ENCODE measurements at places on chromosomes 5 and 9.

DNA sequence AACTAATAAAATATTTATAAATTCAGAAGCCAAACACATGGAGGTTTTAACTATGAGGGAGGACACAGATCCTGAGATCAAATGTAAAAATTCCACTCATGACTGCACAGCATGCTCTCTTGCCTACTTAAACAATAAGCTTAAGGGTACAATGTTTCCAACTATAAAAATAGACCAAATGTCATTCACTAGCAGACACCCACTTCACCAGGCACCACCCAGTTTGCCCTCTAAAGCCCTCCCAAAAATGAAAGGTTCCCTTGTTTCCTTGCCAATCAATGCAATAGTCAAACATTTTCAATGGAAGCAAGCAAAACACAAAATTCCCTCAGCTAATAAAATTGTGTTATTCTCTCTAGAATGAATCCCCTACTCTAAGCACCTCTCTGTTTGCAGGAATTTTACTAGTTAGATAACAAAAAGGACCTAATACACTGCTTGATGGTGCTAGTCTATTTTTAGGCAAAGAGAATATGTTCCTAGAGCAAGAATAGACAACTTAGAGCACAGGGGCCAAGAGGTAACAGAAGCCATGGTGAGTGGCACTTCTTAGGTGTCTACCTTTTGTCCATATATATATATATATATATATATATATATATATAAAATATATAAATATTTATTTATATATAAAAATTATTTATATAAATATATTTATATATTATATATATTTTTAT is 135.3 kb downstream of the HOMER1 start:
- DNase-seq, result no peak

DNA sequence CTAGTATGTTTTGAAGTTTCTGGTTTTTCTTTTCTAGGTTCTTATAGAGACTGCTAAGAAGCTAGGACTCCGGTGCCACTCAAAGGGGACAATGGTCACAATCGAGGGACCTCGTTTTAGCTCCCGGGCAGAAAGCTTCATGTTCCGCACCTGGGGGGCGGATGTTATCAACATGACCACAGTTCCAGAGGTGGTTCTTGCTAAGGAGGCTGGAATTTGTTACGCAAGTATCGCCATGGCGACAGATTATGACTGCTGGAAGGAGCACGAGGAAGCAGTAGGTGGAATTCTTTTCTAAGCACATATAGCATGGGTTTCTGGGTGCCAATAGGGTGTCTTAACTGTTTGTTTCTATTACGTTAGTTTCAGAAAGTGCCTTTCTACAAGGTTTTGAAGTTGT is 52.2 kb downstream of the MTAP start:
- no peak for DNase-seq

GRCh38 chr5:167853421-167853820 is 438.0 kb upstream of the WWC1 start:
- no peak for DNase-seq

- no peak for DNase-seq
Observed at GRCh38 chr5:4740156-4740555, 400.0 kb upstream of the ADAMTS16 start.

DNA sequence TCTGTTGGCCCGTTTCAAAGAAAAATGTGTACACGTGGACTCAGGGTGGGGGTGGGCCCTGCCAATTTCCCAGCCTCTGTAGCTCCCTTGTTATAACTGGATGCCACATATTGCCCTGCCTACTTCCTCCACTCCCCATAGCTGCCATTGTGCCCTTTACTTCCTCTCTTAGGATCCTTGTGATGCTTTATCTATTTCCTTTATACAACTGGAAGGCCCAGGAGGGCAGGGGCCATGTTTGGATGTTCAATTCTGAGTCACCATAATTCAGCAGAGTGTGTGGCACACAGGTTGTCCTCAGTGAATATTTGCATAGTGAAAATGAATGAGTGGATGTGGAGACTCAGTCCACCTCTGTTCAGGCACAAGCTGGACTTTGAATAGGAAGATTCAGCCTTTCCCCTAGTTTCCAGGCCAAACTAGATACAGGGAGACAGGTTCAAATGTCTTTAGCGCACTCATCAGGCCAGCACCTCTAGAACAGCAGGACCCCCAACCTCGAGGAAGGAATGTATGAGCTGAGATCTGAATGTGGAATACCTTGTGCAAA is 10.6 kb upstream of the FEM1C start:
- DNase-seq, result no peak

GRCh38 chr9:128149951-128150593 is 819 bp downstream of the LCN2 start:
- DNase-seq, result no peak

DNA sequence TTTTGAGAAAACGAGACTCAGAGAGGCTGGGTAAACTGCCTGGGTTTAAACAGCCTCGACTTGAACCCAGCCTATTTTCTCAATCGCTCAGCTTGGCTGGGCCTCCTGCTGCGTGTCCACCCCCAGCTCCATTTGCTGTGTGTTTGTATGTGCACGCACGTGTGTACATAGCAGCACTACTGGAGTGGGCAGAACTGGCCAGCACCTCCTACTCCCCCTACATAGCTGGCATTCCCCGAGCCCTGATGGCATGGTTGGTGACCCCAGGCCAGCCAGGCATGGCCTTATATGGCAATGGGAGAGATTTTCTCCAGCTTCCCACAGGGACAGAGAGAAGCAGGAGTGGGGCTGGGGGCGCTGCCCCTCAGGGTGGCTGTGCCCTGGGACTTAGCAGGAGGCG is 4.1 kb downstream of the AIF1L start:
- no peak for DNase-seq

DNA sequence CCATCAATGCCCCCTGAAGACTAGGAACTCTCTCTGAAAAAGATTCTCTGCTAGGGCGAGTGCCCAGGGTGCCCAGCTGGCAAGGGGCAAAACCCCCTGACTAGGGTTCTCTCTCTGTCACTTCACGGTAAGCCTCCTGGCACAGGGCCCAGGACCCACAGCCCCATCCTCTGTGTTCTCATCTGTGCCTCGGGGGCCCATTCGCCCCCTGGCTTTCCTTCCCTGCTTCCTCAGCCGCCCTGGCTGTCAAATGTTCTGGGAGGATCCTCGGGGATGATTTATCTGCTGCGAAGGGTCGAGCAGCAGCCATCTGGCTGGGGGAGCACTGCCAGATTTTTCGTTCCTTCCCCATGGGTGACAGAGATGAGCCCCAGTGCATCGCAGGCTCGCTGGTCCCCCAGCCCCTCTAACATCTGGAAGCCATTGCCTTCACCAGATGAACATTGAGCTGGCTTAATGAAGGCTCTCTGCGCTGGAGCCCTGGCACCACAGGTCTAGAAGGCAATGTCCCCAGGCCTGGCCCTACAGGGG is 24.2 kb downstream of the HMCN2 start:
- no peak for DNase-seq

GRCh38 chr5:164680216-164680615 is 1174.8 kb downstream of the MAT2B start:
- DNase-seq, result no peak

DNA sequence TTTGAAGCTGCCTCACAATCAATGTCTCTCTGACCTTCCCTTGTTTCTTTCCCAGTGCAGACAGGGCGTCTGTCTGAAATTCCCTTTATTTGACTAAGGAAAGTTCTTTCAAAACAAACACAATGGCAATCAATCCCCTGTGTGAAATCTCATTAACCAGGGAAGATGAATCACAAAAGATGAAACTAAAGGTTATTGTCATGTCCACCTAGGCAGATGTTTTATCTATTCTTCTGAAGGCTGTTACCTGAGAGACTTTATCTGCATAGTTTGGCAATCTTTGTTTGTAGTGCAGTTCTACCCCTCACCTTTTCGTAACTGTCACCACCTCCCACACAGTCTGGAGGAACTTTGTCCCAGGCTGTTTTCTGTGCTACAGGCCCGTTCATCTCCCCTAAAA is 217.5 kb upstream of the RIOK2 start:
- DNase-seq, result no peak

DNA sequence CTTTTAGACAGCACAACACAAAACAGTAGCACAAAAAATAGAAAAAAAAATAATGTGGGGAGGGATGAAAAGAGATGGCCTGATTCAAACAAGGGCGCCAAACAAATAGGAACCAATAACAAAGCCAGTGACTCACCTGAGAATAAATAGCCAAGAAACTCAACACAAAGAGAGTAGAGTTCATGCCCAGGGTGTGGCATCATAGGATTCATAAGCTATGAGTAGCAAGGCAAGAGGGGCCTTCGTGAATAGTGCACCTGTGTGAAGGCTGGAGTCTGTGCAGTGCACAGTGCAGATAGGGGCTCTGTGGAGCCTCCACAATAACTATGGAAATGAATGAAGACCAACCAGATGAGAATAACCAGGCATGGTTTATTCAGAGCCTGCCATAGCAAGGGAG is 541.7 kb downstream of the SPOCK1 start:
- DNase-seq, result no peak

DNA sequence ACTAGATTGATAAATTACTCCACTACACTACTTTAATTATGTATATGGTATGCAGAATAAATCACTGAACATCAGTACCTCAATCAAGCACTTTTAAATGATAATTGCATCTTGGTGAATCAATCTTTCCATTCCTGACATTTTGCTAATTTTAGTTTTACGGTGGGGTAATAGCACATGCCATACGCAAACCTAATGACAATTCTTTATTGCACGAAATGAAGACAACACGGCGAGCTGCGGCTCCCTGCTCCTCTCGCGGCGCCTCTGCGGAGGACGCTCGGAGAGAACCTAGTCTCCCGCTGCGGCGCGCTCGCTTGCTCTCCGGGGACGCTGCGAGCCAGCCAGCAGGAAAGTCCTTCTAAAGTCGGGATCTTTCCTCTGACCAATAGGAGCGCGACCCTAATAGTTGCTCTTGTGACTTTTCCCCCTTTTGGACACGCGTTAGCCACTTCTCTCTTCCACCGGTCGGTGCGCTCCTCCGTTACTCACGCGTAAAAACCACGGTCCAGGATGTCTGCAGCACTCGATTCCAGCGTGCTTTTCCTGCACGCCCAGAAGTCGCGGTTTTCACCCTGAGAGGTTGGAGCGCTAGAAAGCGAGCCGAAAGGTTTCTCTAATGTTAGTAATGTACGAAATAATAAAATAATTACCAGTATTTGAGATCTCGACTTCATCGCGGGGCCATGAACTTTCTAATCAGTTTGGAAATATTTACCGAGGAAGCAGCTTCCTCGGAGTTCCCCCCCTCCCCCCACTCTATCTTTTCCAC is 1.0 kb upstream of the MEF2C start:
- no peak for DNase-seq

DNA sequence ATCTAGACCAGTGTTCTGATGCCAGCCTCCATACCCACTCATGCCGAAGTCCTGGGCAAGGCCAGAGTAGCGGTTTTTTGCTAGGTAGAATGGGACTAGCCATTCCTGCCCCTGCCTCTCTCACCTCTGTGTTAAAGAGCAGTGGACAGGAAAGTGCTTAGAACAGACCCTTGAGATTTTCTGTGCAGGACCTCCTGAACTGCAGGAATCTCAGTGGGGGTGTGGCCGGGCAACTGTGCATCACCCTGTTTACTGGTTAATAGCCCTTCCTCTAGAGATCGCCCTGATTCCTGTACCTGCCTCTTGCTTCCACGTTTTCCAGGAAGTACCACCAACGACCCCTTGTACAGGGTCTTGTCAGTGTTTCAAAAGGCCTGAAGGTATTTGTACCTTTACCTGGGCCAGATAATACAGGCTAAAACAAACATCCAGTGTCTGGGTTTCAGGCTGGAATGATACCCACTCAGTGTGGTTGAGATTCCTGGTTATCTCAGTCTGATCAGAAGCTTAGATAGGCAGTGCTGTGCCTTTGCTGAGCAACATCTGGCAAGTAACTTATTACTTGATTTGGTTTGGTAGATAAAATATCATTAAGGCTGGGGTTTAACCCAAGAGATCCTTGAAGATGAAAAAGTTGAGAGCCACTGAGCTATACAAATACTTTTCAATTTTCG is 65.9 kb downstream of the RGS3 start:
- no peak for DNase-seq

- DNase-seq, result no peak
Observed at GRCh38 chr5:175032741-175033151, 308.4 kb downstream of the MSX2 start.

- DNase-seq, result no peak
Observed at GRCh38 chr5:14685757-14686156, 21.2 kb downstream of the OTULIN start.

DNA sequence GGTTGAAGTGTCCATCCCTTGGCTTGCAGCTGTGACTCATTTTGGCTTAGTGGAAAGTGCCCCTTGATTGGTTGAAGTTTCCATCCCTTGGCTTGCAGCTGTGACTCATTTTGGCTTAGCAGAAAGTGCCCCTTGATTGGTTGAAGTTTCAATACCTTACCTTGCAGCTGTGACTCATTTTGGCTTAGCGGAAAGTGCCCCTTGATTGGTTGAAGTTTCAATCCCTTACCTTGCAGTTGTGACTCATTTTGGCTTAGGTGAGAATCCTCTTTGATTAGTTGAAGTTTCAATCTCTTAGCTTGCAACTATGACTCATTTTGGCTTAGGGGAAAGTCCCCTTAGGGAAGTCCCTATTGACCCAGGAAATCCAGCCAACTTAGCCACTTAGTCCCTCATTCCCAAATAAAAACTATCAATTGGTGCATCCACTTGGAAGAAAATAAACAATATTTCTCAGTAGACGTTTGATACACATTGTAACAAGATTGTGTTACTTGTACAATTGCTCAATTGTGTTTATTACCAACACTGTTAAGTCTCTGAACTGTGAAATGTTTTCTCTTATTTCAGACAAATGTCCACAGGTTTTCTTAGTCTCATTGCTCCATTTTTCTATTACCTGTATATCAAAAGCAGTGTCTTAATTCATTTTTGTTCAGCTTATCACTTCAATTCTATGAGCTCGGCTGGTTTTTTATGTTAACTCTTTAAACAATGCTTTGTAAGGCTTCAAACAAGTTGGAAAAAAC is 2308.8 kb upstream of the ACO1 start:
- DNase-seq, result no peak

DNA sequence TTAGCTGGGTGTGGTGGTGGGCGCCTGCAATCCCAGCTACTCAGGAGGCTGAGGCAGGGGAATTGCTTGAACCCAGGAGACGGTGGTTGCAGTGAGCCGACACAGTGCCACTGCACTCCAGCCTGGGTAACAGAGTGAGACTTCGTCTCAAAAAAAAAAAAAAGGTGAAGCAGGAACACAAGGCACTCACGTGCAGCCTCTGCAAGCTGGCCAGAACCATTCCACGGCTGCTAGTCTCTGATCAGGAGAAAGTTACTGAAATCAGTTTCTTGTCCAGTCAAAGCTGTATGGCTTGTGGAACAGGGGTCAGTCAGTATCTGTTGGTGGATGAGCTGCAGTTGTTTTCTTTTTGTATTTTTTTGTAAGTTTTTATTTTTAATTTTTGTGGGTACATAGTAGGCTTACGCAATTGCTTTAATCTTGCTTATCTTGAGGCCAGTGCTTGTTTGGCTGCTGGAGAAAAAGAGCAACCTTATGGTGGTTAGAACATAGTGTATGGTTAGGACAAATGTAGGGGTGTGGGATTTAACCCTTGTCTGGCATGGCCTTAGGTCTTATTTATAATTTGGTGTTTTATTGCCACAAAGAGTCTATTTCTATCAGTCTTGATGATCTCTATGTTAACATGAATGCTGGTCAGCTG is 32.7 kb upstream of the GTF2H2C start:
- DNase-seq, result no peak
